Myocyte (in vitro differentiated cells): ENCODE measurements at places on chromosomes 12 and 14. TPM values are rescaled to one million over a fixed set of nuclear protein-coding genes. Genes with fewer than 3 reads are reported as not detected.
A peak's percentile ranks its signal among the peaks of the same experiment; 100 is the strongest.

The CMKLR1 gene
- 10.6 and 15.3 TPM in 2 replicates for total RNA-seq

The KRT2 gene
- not detected in 2 replicates for total RNA-seq

The TRHDE gene
- not detected in 2 replicates for total RNA-seq

The SLC35F4 gene
- total RNA-seq = not detected in 2 replicates

DNA sequence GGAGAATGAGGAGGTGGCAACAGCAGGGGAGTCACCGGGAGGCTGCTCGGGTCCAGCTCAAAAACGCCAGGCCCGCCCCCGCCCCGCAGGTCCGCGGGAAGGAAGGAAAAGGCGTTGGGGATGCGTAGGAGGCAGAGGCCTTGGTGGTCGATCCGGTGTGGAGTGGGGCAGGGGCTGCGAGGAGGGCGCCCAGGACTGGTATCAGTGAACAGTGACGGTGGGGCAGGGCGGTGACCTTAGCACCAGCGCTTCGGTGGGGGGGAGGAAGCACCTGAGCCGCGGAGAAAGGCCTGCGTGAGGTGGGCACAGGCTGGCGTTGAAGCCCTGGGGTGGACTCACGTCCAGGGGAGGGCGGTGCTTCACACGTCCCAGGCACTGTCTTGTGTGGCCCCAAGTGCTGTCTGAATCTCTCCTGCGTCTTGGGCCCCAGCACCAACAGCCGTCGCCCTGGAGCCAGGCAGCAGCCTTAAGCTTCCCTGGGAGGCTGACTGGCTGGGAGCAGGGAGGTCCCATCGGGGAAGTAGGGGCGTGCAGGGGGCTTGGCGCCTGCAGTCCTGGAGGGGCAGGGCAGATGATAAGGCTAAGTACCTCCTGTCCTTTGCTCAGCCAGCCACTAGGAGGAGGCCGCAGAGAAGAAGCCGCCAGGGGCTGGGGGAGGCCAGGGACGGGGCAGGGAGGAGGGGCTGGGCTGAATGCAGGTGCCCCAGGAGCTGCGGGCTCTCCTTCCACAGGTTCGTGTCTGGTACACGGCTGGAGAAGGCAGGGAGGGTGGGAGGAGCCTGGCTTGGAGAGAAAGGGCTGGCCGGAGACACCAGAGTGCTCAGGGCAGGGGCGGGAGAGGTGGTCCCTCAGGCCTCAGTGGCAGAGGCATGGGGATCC lies 26.5 kb downstream of the ZBTB42 start:
- peak; percentile 34 for DNase-seq

DNA sequence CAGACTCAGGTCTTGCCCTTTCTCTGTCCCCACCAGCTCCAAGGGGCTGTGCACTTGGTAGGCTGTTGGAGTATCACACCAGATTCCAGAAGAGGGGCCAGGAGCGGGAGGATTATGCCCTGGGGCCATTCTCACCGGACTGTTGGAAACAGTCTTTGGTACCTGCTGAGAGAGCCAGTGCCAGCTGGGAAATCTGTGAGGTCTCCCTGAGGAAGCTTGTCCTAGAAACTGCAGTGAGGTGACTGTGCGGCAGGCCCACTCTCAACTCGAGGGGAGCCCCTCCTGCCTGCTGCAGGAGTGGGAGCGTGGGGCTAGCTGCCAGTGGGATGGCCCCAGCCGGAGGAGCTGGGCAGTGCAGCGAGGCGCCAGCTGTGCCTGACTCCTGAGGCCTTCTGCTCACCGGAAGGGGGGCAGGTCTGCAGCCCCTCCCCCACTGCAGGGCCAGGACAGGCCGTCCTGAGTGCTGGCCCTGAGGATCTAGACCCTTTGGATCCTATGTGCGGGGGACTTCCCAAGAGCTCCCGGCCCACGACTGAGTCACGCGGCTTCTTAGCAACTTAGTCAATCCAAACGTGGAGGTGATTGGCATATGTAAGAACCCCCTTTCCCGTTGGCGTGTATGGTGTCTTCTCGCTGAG lies 295.2 kb downstream of the CACNA1C start:
- DNase-seq = no peak

- DNase-seq = no peak
Measured at GRCh38 chr12:117045160-117046010, 53.8 kb downstream of the TESC start.

- DNase-seq = peak; percentile 85
Measured at GRCh38 chr12:122891661-122892525, 4.0 kb downstream of the VPS37B start.

DNA sequence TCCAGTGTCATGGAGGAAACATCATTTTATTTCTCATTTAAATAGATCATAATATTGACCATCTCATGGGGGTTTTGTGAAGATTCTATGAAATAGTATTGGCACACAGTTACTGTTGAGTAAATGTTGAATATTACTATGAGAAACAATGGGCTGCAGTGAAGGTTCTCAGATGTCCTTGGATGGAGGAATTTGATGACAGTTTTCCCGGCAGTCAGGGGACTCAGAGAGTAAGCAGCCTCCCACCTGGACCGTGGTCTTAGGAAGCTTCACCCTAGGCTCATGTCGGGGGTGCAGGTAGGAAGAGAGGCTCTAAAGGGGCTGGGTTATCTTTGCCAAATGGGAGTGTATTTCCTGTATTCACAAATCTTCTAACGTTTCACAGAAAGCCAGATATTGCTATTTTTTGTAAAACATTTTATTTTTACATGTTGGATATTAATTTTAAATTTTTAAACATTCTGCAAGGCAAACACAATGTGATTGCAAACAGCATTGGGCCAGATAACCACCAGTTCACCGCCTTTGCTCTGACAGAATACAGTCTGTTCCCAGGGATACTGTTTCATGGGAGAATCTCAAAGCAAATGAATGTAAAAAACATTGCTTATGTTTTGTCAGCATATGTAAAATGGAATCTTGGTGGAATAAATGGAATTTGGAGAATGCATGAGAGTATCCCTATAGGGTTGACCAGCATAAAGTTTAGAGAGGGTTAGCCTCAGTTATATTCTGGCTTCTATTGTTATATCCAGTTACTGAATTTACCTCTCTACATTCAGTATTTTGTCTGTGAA lies 380.8 kb upstream of the TMEM132C start:
- DNase-seq = no peak

GRCh38 chr12:111359914-111360276 lies 9.0 kb downstream of the PHETA1 start:
- no peak for DNase-seq
